ENCODE measurements at places on chromosomes 13 and 19.

DNA sequence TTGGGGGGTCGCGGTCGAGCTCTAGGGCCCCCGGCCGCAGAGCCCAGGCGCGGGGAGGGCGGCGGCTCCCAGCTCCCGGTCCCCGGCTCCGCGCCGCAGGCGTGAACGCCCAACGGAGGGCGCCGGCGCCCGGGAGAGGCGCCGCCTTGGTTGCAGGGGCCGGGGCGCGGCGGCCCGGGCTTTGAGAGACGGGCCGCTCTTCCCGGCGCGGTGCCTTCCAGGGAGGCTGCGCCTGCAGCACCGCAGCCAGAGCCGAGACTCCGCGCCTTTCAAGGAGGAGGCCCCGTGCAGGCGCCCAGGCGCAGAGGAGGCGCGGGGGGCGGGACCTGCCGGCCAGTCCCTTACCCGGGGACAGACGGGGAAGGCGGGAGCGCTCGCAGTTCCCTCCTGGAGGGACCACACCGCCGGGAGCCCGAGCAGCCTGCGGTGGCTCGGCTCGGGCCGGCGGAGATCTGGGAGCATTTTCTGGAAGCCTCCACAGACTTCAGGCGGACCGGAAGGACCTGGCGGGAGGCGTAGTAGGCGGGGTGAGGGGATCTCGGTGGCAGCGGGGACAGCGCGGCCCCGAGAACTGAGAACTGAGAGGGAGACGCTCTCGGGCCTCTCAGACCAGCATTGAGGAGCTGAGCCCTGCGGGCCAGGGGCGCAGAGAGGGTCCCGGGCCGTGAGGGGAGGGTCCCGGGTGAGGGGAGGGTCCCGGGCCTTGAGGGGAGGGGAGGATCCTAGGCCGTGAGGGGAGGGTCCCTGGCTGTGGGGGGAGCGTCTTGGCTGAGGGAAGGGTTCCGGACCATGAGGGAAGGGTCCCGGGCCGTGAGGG is 25.5 kb upstream of the MCF2L start:
- no peak for DNase-seq

DNA sequence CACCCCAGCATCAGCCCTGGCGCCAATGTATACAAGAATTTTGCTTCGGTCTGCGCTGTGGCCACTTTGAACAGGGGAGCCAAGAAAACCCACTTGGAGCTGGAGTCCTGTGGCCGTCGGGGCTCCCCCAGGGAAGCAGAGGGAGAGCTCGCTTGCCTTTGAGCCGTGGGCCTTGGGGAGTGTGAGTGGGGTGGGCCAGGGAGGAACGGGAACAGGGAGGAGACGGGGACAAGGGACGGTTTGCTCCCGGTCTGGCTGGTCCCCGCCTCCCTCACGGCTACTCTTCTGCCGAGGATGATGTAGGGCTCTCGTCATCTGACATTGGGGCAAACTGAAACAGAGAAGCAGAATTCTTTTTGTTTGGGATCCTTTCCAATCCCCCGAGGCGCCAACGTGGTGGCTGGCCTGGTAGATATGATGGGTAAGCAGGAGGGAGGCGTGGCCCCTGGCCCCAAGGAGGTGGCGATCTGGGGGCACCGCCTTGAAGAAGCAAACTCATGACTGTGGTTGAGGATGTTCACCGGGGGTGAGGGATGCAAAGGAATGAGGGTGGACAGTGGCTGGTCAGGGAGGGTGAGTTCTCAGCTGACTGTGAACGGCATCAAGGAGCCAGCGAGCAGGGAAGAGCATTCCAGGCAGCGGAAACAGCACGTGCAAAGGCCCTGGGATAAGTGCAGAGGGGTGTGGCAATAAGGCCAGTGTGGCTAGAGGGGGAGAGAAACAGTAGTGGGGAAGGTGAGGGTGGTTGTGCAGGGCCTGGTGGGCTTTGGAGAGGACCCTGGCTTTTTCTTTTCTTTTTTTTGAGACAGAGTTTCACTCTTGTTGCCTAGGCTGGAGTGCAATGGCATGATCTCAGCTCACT is 10.9 kb upstream of the SPC24 start:
- no peak for DNase-seq

DNA sequence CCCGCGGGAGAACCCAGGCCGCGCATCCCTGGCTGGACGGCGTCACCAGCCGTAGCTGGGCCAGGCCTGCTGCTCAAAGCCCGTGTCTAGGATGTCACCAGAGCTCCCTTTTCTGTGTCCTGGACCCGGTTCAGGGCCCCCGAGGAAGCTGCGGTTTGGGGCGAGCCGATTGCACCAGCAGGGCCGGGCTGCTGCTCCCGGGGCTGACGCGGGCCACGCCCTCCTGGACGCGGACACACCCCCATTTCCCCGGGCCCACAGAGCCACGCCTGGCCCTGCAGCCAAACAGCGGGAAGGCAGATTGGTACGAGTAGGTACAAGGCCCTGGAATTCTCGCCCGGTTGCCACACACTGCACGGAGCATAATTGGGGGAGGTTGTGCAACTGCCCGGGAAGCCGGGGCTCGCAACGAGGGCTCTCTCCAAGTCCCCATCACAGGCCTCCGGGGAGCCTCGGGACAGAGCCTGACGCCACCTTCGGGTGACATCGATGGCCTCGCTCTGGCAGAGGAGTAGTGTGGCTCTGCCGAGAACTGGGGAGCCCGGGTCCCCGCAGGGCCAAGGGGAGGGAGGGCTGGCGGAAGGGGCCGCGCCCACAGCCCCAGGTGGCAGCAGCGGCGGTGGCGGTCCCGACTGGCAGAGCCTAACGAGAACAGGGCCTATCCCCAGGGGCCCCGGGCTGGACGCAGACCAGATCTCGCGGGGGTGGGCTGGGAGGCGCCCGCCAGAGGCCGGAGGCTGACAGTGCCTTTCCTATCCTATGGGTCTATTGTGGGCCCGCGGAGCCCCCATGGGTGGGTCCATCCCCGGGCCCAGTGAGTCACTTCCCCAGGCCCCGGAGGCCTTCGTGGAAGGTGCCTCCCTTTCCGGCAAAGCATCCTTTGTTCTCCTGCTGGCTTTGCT is 23.5 kb downstream of the KCTD15 start:
- peak; percentile 41 for DNase-seq

GRCh38 chr19:49558591-49558990 is 21.8 kb downstream of the NOSIP start:
- no peak for DNase-seq

- DNase-seq = peak; percentile 76
Observed at GRCh38 chr19:47284324-47284899, 9.7 kb downstream of the INAFM1 start.
